ENCODE measurements at places on chromosomes 12 and 14. TPM values are rescaled to one million over a fixed set of nuclear protein-coding genes. Genes with fewer than 3 reads are reported as not detected.

DNA sequence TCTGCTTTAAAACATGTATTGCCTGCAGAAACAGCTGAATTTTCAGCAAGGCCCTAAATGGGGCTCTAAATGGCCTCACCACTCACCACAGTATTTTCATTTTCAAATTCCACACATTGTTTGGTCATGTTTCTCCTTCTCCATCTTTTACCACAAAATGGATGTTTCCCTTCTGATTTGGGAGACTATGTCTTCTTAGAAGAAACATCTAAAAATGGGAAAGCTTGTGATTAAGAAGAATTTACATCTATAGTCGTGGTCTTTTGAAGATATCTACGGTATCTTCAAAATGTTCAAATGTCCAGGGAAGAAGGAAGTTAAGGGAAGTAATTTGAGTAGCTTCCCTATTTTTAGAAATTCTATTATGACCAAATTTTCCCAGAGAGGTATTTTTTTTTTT lies 20.7 kb upstream of the TUBA1C start:
- peak; percentile 73 for DNase-seq

DNA sequence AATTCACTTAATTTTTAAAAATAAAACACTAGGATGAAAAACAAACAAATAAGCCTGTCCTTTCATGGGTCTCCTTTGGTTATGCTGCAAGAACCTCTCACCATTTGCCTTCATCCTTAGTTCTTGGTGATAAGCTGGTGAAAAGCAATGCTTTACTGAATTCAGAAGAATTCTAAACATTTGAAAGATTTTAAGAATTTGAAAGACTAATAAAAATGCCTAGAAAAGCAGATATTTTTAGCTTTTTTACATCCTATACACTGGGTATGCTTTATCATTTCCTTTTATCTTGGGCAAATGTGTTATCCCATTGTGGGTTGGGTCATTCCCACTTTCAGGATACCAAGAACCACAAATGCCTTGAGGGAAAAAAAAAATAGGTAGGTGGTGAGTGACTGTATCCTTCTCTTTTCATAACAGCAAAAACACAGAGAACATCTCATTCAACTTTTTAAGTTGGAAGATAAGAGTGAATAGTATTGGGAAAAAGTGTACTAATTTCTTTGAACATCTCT lies 197.1 kb upstream of the ABCD2 start:
- peak; percentile 9 for DNase-seq

TAS2R9 gene
- not detected for polyA plus RNA-seq

GRCh38 chr12:193261-193660 lies 20.7 kb downstream of the SLC6A12 start:
- no peak for DNase-seq
